Stimulated activated naive CD4-positive, alpha-beta T cell (primary cell): ENCODE measurements at places on chromosomes 12 and 14.

DNA sequence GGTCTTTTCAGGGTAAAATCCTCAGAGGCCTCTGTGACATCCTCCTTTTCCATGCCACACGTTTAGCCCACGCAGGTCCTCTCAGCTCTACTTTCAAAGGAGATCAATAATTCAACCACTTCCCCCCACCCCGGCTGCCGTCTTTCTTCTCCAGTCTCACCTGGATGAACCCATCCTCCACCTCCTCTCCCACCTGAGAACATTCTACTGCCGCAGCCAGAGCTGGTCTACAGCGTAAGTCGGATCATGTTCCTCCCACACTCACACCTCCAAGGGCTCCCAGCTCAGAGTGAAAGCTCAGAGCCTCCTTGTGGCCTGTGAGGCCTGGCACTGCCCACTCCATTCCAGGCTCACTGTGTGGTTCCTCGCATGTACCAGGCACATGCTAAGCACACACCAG is 246.6 kb downstream of the CHST11 start:
- DNase-seq = no peak

DNA sequence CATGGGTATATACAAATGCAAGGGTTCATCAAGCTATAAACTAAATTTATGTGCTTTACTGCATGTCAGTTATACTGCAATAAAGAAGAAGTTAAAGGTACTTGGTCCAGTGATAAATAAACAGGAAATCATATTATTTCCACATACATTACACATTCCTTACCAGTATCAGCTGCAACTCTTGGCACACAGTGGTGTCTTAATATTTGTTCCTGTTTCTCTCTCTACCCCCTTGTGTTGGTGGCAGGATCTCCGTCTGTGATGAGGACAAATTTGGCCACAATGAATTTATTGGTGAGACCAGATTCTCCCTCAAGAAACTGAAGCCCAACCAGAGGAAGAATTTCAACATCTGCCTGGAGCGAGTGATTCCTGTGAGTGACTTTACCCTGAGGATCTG is 19.2 kb upstream of the OAS1 start:
- no peak for DNase-seq

- no peak for DNase-seq
Observed at GRCh38 chr12:62214846-62215245, 45.4 kb upstream of the USP15 start.

DNA sequence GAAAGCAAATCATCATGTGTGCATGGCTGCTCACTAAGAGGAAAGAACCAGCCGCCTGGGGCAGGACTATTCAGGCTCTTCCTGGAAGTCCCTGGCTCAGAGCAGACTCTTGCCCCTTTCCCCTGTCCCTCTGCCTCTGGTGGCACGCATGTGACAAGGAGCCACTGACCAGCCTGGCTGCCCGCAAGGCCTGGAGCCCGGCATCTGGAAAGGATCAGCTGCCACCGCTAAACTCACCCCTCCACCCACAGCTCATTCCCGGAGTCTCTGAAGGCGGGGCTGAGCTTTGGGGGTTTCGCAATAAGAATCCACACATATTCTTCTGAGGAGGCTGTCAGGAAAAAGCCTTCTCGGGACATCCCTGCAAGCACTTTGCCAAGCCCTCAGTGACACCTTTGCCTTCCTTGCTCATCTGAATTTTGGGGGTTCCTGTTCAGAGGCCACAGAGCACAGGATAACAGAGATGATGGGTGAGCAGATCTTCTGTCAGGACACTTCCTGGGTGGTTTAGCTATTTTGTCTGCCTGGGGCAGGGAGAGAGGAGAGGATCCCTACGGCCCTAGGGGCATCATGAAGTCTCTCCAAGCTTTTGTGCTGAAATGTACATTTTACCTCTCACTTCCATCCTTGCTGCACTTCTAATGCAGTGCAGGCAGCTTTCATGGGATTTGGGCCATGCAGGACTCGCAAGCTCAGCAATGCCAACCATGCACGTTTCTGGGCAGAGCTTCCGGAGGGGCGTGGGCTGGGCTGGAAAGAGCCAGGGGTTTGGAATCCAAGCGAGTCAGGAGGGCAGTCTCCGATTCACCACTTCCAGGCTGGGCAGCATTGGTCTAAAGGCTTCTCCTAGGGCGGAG is 124.8 kb upstream of the MAP1LC3B2 start:
- DNase-seq = no peak

- DNase-seq = no peak
Observed at GRCh38 chr14:39884091-39884490, 451.9 kb upstream of the FBXO33 start.

DNA sequence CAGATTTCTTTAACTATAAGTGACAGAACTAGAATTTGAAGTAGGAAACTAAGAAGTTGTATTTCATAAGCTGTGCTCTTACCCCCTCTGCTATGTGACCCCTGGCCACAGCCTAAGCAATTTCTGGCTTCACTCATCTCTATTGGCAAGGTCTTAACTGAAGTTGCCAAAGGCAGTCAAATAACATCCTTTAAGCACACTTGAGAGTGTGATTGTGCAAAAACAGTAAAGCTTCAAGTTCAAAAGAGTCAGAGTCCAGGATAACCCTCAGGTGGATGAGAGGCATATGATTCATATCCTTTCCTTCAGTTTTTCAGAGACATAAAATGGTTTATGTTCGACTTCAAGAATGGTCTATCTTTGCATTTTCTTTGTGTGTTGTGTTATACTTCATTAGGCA is 45.2 kb downstream of the GRIP1 start:
- DNase-seq = no peak

DNA sequence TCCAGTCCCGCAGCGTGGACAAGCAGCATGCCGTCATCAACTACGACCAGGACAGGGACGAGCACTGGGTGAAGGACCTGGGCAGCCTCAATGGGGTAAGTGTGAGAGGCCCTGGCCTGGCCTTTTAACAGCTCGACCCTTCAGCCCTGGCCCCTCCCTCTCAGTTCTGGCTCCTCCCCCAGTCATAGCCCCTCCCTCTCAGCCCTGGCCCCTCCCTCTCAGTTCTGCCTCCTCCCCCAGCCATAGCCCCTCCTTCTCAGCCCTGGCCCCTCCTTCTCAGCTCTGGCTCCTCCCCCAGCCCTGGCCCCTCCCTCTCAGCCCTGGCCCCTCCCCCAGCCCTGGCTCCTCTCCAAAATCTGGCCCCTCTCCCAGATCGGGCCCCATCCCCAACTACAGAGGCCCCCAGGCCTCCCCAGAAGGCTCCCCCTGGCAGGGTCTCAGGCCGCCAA is 11.2 kb downstream of the CEP170B start:
- DNase-seq = peak; percentile 24

DNA sequence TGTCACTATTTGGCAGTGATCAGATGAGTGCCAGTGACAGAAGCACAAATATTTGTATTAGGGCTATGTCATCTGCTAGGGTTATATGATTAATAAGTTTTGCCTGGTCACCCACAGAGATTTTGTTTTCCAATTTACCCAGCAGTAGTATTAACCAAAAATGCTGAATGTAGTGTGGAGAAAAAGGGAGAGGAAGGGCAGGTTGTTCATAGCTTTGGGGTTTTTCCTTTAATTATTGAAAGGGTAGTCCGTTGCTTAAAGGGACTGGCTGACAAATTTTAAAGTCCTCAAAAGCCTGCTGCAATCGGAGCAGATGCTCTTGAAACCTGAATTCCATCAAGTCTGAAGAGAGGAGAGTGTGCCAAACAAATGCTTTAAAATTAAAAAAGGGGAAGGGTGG is 237.9 kb upstream of the CCDC196 start:
- DNase-seq = no peak

DNA sequence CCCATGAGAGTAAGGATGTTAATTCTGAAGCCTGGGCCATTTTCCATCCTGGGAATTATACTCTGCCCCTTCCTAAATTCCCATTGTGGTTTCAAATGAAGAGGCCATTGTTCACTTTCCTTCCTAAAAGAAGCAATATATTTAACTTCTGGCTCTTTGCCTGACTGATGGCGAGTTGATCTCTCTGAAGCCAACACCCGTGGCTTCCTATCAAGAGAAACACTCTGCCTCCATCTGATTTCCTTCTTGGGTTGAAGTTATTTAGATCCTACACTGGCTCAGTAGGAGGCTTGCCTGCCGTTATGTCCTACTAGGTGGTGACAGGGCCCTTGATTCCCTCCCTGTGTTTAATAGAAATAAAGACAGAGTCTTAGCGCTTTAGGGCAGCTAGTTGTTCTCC is 97.4 kb downstream of the PRKCH start:
- no peak for DNase-seq

DNA sequence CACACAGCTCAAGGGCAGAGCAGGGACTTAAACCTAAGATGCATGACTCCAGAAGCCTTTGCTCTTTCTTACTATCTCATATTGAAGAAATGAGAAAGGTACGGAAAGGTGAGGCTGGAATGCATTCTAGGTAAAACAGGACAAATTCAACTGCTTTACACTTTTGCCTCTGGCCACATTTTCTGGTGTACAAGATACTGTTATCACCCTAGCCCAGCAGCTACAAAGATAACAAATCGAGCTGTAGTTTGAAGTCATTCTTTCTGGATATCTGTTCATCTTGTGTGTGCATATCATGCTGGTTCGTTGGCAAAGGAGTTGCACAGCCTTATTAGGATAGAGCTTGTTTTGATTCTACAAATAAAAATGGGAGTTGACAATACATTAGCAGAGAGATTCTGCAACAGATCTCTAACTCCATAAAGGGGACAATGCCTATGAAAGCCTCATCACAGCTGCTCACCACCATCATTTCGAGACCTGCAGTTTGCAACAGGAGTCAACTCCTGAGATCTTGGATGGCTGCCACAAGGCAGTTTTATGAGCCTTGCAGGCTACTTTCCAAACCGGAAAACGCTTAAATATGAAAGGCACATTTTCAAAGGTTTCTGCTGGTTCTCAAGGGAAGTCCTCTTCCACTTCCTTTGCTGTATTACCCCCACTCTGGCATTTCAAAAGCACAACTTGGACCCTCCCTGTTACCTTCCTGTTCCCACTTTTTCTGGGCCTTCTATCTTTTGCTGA is 64.9 kb downstream of the STXBP6 start:
- no peak for DNase-seq

DNA sequence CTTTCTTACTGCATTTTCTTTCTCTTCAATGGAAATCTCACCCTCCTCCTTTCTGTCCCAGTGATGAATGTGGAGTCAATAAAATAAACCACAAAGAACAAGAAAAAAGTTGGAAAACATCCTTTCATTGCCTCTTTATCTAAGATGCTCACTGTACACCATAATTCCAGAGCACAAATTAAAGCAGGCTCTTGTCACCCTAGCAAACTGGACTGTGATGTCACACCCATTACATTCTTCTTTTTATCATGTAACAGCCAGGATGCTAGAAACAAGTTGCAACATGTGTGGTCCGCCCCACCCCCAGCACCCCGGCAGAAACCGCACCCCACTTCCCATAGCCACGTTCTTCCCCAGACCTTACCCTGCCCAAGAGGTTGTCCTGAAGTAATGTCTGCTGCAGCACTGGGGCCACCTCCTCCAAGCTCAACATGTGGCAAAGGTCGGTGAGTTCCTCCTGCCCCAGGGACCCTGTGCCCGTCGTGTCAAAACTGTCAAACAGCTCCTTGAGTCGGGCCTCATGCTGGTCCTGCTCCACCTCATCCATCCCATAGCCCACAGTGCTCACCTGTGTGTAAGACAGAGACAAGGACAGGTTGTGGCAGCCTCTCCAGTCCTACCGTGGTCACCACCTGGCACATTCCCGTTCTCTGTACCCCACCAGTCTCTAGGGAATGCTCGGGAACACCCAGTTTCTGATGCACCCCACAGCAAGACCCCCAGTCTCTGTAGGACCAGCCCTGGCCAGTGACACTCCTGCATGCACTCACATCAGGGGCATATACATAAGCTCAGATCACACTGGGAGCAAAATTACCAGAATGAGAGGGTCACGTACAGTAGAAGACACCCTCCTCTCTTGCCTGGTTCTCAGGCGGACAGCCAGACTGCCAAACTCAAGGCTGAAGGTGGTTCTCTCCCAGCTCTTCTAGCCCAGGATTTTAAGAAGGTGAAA is 9.2 kb downstream of the NIN start:
- DNase-seq = peak; percentile 31
